ENCODE measurements at places on chromosomes 6 and 20.

DNA sequence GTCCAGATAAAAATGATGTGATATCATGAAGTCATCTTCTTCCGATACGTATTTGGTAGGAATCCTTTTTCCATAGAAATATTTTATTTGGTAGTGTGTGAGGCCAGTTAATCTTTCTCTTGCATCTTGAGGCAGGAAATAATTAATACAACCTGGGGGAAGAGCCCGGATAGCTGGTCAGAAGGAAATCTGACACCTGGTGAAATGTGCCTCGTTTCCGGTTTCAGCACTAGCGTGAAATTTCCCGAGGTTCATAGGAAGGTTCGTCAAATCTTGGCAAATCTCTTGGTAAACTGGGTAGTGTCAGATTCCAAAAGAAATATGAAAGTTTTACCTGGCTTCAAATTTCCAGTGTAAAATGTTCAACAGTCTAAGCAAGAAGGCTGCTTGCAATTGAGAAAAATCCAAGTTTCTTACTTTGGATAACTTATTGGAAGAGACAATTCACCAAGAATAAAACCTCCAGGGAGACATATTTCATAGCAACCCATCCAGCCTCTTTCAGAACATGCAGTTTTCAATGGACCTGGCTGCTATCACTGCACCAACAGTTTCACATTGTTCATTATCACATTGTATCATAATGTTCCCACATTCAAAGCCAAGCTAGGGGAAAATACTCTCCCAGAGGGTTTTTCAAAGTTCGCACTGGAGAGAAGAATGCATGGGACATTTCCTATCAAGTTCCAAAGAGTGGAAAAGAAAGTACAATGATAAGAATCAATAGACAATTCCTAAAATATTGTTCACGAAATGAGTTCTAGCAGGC, 454.5 kb upstream of the CITED2 start:
- no peak for DNase-seq

GRCh38 chr6:122734529-122735395, 44.8 kb upstream of the FABP7 start:
- DNase-seq: no peak

DNA sequence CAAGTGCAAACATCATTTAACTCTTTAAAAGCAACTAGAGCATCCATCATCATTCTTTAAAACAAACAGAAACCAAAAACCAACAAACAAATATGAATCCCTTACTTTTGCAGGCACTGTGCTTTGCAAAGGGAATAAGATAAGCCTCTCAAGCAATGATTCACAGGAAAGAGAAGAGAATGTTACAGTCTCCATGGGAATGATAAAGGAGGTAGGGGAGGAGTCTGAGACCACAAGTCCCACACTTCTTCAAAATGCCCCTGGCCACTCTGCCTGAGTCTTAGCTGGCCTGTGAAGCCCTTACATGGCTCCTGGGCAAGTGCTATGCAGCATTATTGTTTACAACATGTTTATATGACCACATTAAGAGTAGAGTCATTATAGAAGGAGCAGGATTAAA, 257.7 kb upstream of the MARCKS start:
- no peak for DNase-seq

DNA sequence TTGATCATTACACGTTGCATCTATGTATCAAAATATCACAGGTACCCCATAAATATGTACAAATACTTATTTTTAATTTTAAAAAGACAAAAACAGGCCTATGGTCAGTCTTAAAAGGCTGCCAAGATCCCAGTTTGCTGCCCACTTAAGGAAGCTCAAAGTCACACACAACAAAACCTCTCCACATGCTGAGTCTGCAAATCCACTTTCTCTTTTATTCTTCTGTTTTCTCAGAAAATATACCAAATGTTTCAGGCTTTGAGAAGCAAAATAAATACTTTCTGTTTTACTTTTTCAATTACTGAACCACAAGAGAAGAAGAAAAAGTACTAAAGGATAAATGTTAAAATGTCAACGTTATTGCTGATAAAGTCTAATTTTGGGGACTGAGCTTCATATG, 107.8 kb upstream of the MANEA start:
- no peak for DNase-seq

- no peak for DNase-seq
These were observed 34.7 kb downstream of the KIF25 start for GRCh38 chr6:168032005-168032760.

DNA sequence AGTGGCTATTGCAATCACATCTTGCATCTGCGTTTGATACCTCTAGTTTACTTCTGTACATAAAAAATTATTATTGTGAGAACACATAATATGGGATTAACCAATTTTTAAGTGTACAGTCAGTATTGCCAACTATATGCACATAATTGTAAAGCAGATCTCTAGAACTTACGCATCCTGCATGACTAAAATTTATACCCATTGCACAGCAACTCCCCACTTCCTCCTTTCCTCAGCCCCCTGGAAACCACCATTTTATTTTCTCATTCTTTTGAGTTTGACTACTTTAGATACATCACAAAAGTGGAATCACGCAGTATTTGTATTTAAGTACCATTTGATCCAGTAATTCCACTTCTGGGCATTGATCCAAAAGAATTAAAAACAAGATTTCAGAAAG, 19.3 kb upstream of the OPN5 start:
- no peak for DNase-seq

GRCh38 chr6:31935823-31936222, 8.3 kb downstream of the C2 start:
- DNase-seq: no peak

- DNase-seq: no peak
These were observed 7.1 kb downstream of the CD93 start for GRCh38 chr20:23079016-23079351.

- no peak for DNase-seq
These were observed 67.9 kb downstream of the PSMB1 start for GRCh38 chr6:170485159-170485558.

GRCh38 chr6:166760288-166760687, 133.2 kb upstream of the RPS6KA2 start:
- no peak for DNase-seq

DNA sequence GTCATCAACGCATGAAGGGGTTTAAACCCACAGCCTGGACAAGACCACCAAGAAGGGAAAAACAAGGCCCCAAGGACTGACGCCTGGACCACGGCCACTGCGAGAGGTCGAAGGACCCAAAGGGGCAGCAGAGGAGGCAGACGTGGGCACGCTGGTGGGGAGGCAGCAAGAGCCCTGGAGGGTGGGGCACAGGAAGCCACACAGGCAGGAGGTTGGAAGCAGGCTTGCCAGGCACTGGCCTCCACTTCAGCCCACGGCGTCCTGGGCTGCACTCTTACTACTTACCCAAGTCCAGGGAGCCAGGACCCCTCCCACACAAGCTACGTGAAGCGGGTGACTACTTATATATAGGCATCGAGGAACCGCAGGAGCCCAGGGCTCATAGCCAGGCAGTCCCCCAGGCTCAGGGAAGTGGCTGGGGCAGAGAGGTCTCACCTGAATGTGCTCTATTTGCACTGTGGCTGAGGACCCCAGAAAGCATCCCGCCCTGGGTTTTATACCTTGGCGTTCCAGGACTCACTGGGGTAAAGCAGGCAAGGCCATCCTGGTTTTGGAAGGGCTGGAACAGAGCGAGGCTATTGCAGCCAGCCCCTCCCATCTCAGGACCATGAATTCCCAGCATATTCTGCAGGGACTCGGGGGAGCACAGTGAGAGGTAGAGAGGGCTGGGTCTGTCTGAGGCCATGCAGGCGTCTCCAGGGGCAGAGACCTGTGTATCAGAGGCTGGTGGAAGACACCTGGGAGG, 113.8 kb upstream of the AFDN start:
- DNase-seq: no peak

- DNase-seq: no peak
These were observed 300.9 kb downstream of the DHX35 start for GRCh38 chr20:39263076-39263475.

GRCh38 chr6:168106633-168107005, 27.6 kb upstream of the FRMD1 start:
- DNase-seq: no peak

DNA sequence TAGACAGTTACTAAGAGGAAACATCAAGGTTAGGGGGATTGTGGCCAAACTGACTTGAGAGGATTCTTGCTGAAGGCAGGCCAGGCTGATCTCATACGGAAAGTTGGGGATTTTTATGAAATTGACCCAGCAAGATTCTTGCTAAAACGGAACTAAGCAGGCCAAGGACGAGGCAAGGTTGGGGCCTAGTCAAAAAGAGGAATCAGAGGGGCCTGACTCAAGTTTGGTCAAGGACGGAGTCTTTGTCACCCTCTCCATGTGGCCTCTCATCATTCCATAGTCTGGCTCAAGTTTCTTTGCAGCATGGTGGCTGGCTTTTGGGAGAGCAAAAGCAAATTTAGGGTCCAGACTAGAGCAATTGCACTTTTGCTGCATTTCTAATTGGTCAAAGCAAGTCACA, 7.9 kb upstream of the HECA start:
- no peak for DNase-seq
